ENCODE measurements at places on chromosomes 2 and 18. TPM values are rescaled to one million over a fixed set of nuclear protein-coding genes. Genes with fewer than 3 reads are reported as not detected.

Gene NEU4
- total RNA-seq, result not detected

Gene ALK
- not detected for total RNA-seq

Gene EGR4
- total RNA-seq, result not detected

Gene CFAP221
- total RNA-seq, result not detected

Gene SPEG
- total RNA-seq, result 2.0 TPM

Gene FZD7
- 0.10 TPM for total RNA-seq

Gene PID1
- total RNA-seq, result not detected

GRCh38 chr2:11099122-11100065 is 55.9 kb upstream of the SLC66A3 start:
- no peak overlapping the region for H3K4me3 ChIP-seq
- H3K27me3 ChIP-seq, result peaks cover 21% of the 10 kb centered on the region
- no peak for DNase-seq
- H3K4me1 ChIP-seq, result peaks cover 23% of the 10 kb centered on the region

- H3K4me3 ChIP-seq, result no peak overlapping the region
- H3K36me3 ChIP-seq, result no peaks in the 10 kb centered on the region
- no peak overlapping the region for H3K27ac ChIP-seq
- no peak for DNase-seq
- H3K4me1 ChIP-seq, result no peaks in the 10 kb centered on the region
These were observed 134.5 kb downstream of the LRRTM1 start for GRCh38 chr2:80169811-80170594.

- DNase-seq, result no peak
- no peaks in the 10 kb centered on the region for H3K4me1 ChIP-seq
- H3K4me3 ChIP-seq, result no peak overlapping the region
- H3K27me3 ChIP-seq, result no peaks in the 10 kb centered on the region
- no peak overlapping the region for H3K27ac ChIP-seq
- H3K36me3 ChIP-seq, result no peaks in the 10 kb centered on the region
These were observed 475.1 kb downstream of the TNS1 start for GRCh38 chr2:217527590-217528202.

DNA sequence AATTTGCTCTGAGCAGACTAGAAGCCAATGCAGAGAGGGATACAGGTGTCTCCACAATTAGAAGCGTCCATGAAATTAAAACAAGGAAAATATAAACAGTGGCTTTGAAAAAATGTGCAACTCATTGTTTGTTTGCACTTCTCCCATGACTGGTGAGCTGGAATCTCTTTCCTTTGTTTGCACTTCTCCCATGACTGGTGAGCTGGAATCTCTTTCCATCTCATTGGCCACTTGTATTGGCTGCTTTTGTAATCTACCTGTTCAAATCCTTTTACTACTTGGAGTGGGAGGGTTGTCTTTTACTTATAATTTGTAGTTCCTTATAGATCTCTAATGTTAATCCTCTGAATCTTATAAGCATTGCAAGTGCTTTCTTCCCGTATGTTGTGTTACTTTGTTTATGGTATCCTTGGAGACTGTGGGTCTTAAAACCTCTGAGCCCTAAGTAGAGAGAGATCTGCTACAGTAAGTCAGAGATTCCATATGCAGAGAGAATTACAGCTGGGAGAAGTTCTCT is 94.1 kb downstream of the RTN4 start:
- no peaks in the 10 kb centered on the region for H3K36me3 ChIP-seq
- H3K4me1 ChIP-seq, result peaks cover 6% of the 10 kb centered on the region
- H3K27ac ChIP-seq, result no peak overlapping the region
- DNase-seq, result no peak

DNA sequence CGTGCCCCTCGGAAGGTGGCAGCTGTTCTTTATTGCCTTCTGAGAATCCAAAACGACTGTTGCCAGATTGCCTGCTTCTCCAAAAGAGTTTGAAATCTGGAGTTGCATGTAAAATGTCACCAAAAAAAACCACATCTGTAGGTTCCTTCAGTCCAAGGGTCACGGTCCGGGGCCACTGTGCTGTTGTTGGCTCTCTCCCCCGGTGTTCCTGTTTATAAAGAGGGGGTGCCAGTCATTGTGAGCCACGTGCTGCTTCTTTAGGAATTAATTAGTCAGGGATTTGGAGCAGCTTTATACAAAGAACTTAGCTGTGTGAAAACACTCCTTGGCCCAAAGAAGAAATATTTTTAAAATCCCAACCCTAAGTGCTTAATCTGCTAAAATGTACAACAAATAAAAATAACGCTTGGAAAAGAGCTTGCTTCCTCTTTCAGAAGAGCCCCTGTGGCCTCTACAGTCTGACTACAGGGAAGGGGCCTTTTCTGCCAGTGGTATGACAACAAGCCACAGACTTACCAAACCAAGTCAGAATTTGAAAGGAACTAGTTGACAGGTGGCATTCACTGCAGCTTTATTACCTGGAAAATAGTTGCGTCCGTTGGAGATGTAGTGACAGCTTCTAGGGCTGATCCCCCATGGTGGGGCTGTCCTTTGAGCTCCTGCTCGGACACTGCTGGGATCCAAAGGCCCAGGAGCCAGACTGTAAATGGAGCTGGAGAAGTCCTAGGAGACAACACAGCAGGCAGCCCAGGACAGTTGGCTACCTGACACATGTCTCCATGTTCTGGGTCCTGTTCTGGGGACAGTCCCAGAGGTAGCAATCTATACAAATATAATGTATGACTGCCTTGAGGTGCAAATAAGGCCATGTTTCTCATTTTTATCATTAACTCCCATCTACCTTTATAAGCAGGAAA is 84.5 kb upstream of the SLC1A4 start:
- no peak overlapping the region for H3K4me3 ChIP-seq
- no peaks in the 10 kb centered on the region for H3K36me3 ChIP-seq
- peaks cover 6% of the 10 kb centered on the region for H3K4me1 ChIP-seq
- no peak overlapping the region for H3K27ac ChIP-seq
- no peak for DNase-seq
- peaks cover 12% of the 10 kb centered on the region for H3K27me3 ChIP-seq

DNA sequence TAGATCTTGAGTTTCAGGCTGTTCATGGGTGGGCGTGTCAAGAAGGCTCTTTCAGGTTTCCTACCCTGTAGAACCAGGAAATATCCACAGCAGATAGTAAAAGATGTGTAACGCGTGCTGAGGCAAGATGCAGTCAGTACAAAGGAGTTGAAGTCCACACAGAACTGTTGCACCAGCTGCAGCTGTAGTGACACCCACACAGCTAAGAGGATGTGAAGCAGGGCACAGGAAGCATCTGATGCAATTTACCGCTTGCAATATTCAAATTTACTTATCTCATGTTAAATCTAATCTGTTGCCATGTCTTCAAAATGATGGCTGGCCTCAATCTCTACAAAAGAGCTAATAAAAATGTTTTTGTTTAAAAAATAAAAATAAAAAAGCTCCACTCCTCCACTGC is 132.8 kb downstream of the ARHGAP15 start:
- H3K27ac ChIP-seq, result peak overlapping the region; percentile 92
- peak overlapping the region; percentile 45 for H3K4me3 ChIP-seq
- peak; percentile 67 for DNase-seq
- H3K36me3 ChIP-seq, result peaks cover 48% of the 10 kb centered on the region

DNA sequence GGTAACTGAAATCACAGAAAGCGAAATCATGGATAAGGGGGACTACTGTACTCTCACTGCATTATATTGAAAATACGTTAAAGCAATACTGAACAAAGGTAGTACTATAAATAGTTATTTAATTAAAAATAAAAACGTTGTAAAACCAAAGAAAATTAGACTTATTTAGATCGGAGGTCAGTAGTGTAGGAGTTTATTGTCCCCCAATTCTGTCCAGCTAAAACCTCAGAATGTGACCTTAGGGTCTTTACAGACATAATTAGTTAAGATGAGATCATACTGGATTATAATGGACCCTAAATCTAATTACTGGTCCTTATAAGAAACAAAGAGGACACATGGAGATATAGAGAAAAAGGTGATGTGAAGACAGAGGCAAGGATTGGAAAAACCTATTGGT is 95.3 kb downstream of the PHLPP1 start:
- no peak overlapping the region for H3K27ac ChIP-seq
- no peaks in the 10 kb centered on the region for H3K36me3 ChIP-seq
- no peaks in the 10 kb centered on the region for H3K27me3 ChIP-seq
- no peak for DNase-seq
- no peak overlapping the region for H3K4me3 ChIP-seq

DNA sequence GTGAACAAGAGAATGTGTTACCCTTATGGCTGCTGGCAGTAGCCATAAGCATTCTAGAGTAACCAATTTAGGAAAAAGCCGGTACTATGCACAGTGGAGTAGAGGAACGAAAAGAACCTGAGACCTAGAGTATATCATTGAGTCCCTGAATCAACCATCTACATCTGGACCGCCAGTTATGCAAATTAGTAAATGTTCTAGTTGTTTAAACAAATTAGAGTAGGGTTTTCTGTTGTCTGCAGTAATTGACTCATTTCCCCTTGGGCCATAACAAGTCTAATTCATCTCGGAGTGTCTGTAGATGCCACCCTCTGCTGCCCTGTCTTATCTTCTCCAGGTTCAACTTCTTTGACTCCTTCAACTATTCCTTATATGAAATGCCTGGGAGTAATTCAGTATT is 60.1 kb upstream of the CAPN13 start:
- no peaks in the 10 kb centered on the region for H3K36me3 ChIP-seq
- peaks cover 14% of the 10 kb centered on the region for H3K4me1 ChIP-seq
- H3K27me3 ChIP-seq, result peaks cover 10% of the 10 kb centered on the region
- no peak overlapping the region for H3K4me3 ChIP-seq
- DNase-seq, result no peak
